ENCODE measurements at places on chromosomes 5 and 9. TPM values are rescaled to one million over a fixed set of nuclear protein-coding genes. Genes with fewer than 3 reads are reported as not detected.
A peak's percentile ranks its signal among the peaks of the same experiment; 100 is the strongest.

GRXCR2 gene
- total RNA-seq, result not detected

LSM11 gene
- 3.4 TPM for total RNA-seq

DNA sequence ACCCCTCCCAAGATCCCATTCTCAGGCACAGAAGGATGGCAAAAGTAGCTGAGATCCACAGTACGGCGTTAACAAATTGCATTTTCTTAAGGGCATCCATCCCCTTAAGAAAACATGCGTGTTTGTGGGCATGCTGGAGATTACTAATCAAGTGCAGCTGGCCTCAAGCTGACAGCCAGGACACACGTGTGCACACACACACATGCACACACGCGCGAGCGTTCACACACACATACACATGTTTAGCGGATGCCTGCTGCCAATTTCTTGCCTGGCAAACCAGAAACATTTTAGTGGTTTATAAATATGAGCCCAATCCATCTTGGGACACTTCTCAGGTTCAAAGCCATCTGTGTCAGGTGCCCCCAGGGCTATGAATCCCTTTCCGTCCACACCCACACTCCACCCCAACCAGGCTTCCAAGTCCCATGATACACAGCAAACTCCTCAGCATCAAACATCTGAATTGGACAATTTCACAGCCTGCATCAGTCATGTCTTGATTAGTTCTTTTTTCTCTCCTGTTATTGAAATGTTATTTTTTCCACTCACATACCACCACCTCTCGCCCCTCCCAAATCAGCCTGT is 23.5 kb upstream of the SMIM23 start:
- DNase-seq, result no peak

GRCh38 chr5:179367491-179367890 is 22.2 kb upstream of the ADAMTS2 start:
- no peak for DNase-seq

GRCh38 chr9:38680837-38681445 is 39.0 kb downstream of the FAM240B start:
- no peak for DNase-seq

GRCh38 chr5:136026636-136027035 is 2.2 kb upstream of the TGFBI start:
- no peak for DNase-seq

DNA sequence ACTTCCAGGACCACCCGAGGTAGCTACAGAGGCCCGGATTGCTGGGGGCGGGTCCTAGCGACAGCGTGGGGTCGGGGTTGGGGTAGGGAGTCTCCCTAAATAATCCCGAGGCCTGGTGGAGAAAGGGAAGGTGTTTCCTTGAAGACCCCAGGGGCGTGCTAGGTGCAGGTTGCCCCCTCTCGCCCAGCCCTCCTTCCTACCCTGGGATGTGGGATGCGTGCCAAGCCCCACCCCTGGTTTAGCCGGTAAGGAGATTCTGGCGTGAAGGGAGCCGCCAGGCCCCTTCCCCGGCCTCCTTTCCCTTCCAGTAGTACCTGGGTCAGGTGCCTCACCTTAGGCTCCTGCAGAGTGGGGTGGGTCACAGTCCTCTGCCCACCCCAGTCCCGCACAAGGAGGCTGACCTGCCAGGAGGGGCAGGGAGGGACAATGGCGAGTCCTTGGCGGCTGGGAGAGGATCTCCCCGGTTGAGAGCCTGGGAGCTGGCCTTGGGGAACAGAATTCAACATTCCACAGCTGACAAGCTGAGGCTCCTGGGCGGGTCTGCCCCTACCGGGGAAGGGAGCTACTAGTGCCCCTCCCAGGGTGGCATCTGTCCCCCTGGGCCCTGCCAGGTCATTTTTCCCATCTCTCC is 674 bp downstream of the TSPAN17 start:
- peak; percentile 54 for DNase-seq

DNA sequence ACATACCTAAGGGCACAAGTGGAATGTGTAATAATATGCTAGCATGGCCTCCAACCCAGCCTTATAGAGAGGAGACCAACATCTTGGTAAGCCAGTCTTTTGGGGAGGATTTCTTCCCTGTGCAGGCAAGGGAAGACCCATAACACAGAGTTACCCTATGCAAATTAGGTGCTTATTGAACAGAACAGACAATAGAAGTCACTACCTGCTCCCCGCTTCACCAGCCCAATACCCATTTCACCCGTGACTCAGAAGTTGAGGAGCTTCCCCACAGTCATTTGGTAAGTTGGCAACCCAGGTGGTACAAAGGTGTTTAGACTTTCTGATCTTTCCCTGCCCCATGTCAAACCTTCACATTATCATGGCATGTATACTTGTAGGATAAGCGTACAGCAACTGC is 44.6 kb downstream of the AOPEP start:
- DNase-seq, result no peak
